GM12891 (cell line): ENCODE measurements at places on chromosomes 6 and 20.

DNA sequence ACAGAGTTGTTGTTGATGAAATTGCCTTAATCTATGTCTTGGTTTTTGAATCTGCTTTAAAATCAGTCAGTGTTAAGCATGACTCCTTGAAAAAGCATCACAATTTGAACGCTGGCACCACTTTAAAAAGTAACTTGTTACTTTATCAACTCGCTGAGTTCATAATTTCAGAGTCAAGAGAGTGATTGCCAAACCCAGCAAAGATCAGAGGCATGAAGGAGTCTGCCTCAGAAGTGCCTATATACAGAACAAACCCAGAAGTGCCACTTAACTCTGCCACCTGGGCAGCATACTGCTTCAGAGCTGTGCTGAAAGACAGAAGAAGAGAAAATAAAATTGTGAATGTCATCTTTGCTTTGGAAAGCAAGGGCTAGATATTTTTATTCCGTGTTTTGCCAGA is 73.6 kb upstream of the HCRTR2 start:
- DNase-seq: no peak

GRCh38 chr20:49280463-49281058 is 2.7 kb upstream of the ZNFX1 start:
- DNase-seq: no peak

DNA sequence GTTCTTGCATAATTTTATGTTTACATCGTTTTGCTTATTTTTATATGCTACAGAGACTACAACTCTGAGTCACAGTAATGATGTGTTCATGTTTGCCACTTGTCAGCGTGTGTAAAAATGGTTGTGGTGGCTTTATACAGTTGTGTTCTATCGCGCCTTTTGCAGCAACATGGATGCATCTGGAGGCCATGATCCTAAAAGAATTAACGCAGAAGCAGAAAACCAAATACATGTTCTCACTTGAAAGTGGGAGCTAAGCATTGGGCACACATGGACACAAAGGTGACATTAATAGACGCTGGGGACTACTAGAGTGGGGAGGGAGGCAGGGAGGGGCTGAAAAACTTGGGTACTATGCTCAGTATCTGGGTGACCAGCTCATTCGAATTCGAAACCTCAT is 996 bp upstream of the SEC23B start:
- DNase-seq: no peak

- DNase-seq: no peak
Measured at GRCh38 chr20:48599106-48599747, 228.6 kb downstream of the PREX1 start.

DNA sequence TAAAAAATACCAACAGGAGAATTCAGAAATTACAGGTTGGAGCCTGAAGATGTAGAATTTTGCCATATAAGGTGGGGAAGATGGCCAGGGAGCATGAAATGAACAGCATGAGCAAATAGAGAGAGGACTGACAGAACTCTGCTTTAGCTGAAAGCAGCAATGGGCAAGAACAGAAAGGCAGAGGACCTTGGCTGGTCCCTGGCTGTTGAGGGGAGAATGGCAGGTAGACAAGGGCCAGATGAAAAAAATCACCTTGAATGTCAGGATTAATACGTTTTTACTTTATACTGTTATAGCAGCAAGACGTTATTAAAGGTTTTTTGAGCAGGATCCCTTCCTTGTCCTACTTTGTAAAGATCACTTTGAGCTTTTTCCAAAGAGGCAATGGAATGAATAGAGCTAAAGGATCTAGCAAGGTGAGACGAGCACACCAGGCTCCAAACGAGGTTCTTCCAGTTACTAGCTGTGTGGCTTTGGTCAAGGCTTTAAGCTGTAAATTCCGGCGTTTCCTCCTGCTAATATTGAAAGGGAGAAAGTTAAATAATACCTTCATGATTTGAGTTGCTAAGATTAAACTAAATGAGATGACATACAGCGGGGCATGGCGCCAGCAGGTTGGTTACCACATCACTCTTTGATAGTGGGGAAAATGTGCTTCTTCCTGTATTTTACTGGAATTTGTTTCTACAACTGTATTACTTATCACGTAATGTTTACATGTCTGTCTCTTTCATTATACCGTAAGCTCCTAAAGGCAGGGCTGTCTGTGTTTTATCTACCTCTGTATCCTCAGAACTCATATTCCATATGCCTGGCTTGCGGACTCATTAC is 776 bp downstream of the PPIL1 start:
- DNase-seq: no peak

DNA sequence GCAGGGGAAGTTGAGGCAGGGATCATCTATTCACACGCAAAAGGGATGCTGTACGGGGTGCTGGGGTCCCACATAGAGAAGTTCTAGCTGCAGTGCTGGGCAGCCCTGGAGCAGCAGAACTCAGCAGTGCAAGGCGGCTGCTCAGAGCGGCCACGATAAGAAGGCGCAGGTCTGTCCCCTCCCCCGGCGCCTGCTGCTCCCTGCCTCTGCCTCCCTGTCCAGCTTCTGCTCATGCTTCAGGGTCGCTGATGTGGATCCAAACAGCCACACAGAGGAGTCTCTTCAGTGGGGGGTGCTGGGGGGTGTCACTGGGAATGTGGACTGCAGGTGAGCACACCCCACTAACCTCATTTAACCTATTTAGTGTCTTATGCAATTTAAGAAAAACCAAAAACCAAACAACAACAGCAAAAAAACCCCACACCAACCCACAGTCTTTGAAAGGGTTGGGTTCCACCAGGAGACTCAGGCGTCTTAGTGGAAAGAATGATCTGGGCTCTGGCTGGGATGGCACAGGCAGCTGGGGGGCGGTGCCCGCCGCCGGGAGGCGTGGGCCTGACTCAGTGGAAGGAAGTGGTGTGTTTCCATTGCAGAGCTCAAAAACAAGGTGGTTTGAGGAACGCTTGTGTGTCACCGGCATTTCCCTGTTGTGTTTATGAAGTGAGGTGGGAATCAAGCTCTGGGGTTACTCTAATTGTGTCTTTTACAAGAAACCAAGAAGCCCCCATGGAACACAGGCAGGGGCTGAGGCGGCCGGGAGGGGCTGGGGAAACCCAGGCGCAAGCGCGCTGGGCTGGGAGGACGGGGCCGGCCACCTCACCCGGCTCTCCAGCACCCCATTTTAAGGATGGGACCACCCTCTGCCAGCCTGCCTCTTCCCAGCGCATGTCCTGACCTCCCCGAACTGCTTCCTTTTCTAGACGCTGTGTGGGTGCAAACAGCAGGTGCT is 55.1 kb downstream of the IRF4 start:
- no peak for DNase-seq

- no peak for DNase-seq
Measured at GRCh38 chr6:25481267-25481666, 170.7 kb upstream of the SCGN start.

DNA sequence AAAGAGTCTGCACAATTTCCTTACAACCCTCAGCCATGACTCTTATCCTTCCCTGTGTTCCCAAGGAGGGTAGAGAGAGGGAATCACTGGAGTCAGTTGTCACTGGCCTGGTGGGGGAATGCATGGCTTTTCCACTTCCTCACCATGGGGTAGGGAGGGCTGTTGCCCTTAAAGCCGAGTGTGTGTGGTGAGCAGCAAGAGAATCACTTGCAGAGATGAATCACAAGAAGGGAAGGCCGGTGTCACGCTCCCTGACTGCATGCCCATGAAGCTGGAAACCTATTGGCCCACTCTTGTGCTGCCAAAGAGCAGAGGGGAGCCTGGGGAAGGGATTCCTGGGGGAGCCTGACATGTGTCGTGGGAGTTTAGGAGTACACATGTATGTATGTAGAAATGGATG is 18.1 kb upstream of the BMP6 start:
- DNase-seq: no peak

DNA sequence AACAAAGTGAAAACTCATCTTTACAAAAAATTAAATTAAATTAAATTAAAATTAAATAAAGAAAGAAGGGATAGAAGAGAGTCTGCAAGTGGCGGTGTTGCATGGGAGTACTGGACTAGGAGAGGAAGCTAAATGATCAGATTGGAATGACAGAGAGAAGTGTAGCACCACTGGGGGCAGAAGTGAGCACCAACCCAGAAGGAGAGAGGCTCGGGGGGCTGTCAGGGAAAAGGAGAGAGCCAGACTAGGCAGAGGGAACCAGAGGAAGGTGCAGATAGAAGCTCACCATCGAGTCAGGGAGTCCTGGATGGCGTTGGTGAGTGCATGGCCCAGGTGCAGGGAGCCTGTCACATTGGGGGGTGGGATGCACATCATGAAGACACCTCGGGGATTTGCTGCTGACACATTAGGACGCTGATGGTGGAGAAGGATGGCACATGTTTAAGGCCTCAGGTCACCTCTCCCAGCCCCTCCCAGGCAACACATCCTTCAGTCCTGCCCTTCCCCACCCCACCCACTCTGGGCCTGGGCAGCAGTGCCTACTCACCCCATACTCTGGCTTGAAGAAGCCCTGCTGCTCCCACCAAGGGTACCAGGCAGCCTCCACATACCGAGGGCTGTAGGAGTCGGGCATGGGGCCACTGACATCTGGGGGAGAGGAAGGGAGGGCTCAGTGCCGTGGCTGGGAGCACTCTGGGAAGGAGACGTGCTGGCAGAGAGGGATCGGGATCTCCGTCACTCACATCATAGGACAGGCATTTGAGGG is 4.0 kb downstream of the VARS1 start:
- no peak for DNase-seq

GRCh38 chr20:39799366-39799965 is 837.3 kb downstream of the DHX35 start:
- no peak for DNase-seq

DNA sequence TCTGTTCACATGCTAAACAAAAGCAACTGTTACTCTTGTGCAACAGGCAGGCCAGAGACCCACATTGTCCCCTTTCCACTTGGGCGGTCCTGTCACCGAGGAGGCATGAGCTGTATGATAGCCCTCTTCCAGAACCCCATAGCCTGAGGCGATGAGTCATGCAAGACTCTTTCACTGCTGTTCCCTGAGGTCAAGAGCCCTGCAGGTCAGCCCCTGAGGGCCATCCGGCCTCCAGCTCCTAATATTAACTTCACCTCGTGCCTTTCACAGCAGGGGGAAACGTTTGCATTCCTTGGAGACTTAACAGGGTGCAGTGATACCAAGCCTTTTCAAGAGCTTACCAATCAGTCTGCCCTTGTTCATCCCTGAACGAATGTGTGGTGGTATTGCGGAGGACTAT is 253.3 kb upstream of the ECI2 start:
- no peak for DNase-seq

DNA sequence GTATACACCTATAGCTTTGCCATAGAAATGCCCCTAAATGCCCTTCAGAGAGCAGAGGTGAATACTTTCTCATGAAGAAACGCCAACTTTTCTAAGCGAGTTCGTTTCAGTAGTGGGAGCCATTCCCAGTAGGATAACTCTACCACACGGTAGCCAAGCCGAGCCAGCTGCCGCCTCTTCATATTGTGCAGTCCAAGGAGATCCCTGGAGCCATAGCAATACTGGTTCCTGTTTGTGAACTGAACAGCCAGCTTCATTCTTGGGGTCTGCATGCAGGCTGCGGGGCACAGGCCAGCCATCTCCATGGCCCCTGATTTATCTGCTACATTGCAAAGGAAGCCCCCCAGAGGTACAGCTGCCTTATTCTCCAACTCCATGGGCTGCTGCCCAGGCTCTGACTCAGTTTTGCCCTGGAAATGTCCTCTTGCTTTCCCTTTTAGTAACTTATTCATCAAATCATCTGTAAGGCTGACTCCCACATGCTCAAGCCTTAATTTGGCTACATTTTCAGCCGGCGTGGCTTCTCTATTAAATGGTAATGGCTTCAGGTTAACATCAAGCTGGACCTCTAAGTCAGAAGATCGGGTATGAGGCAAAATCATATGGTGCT is 12.8 kb downstream of the FASTKD5 start:
- no peak for DNase-seq

DNA sequence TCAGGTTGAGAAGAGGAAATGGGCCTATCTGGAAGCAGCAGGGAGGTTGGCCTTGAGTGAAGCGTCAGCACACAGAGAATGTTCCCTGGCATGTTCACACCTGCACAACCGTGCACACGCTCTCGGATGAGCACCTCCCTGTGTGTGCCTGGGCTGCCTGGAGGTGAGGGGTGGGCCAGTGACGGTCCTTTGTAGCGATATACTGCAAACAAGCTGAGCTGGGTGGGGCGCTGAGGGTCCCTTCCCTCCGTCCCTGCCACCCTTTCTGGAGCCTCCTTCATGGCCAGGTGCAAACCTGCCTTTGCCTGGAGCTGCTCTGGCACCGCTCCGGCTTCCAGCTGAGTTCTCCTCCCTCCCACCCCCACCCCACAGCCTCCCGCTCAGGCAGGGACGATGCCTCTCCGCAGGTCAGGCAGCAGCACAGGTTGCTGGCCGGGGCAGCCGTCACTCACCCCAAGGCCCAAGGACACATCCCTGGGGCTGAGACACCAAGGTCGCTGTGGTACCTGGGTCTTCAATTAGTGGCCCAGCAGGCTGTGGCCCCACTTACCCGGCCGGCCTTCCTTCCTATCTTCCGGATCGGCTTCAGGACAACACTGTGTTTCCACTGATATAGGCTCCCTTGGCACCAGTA is 111.6 kb downstream of the ERMARD start:
- DNase-seq: no peak

DNA sequence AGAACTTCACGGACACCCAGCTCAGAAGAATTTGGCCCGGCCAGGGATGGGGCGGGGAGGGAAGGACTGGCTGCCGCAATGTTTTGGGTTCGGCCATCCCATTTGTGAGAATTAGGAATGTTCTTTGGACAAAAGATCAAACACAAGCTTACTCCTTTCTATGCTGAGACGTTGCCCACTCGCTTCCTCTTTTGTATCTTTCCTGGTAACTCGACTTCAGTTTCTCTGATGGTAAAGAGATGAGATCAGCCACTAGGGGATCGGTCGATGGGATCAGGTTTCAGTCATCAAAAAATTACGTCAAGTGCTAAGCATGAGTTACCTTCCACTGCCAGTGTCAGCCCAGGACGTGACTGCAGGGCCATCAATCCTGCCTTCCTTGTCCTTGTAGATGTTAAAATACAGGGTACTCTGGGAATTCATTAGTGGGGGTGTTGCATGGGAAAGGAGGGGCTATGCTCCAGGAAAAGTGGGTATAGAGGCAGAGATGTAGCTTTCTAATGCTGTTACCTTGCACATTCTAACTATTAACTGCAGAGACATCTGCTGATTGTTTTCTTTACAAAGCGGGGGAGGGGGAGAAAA is 190.2 kb downstream of the TSHZ2 start:
- DNase-seq: no peak

- DNase-seq: no peak
Measured at GRCh38 chr20:16135630-16136029, 437.6 kb downstream of the KIF16B start.

- DNase-seq: no peak
Measured at GRCh38 chr6:20564269-20564668, 30.0 kb downstream of the CDKAL1 start.

DNA sequence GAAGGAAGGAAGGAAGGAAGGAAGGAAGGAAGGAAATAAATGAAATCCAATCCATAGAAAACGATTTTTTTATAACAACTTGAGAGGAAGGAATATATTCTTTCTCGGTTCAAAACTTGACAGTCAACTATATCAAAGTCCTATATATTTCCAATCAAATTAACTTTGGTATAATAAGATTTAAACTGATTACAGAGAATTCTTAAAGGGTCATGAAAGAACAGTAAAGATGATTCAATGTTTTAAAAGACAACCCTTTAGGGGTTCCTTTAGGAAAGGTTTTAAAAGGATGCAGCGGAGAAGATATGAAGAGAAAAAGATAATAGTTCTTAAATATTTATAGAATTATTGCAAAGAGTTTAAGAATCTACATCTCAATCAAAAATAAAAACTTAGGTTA is 61.2 kb downstream of the ME1 start:
- no peak for DNase-seq
